ENCODE measurements at places on chromosomes 4 and X. TPM values are rescaled to one million over a fixed set of nuclear protein-coding genes. Genes with fewer than 3 reads are reported as not detected.

DNA sequence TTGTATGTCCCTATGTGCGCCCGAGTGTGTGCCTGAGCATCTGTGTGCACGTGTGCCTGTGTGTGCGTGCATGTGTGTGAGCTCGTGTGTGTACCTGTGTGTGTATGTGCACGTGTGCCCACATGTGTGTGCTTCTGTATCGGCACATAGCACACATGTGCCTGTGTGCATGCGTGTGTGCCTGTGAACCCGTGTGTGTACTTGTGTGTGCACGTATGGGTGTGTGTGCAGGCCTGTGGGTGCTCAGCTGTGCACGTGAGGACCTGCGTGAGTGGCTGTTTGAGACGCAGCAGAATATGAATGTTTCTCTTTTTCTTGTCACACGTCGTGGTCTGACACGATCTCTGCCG is 4.3 kb downstream of the AKAP17A start:
- DNase-seq, result no peak
- H3K36me3 ChIP-seq, result peaks cover 72% of the 10 kb centered on the region
- no peaks in the 10 kb centered on the region for H3K27me3 ChIP-seq
- H3K4me1 ChIP-seq, result peaks cover 45% of the 10 kb centered on the region

DNA sequence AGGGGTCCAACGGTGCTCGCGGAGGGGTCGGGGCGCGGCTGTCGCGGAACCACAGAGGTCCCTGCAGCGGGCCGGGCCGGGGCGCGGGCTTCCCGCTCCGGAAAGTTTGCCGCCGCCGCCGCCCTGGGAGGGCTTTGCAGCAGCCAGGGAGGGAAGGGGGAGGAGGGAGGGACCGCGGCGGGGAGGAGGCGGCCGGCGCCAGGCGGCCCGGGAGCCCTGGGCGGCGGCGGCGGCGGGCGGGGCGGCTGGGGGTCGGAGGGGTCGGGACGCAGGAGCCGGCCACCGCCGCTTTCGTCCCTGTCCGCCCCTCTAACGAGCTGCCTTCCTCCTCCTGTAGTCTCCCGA is 375 bp downstream of the FGFR3 start:
- no peaks in the 10 kb centered on the region for H3K36me3 ChIP-seq
- peaks cover 33% of the 10 kb centered on the region for H3K4me1 ChIP-seq
- peak; percentile 75 for DNase-seq
- peak overlapping the region; percentile 62 for H3K4me3 ChIP-seq
- H3K27me3 ChIP-seq, result peaks cover 36% of the 10 kb centered on the region

RHOXF1 gene
- not detected for total RNA-seq

DNA sequence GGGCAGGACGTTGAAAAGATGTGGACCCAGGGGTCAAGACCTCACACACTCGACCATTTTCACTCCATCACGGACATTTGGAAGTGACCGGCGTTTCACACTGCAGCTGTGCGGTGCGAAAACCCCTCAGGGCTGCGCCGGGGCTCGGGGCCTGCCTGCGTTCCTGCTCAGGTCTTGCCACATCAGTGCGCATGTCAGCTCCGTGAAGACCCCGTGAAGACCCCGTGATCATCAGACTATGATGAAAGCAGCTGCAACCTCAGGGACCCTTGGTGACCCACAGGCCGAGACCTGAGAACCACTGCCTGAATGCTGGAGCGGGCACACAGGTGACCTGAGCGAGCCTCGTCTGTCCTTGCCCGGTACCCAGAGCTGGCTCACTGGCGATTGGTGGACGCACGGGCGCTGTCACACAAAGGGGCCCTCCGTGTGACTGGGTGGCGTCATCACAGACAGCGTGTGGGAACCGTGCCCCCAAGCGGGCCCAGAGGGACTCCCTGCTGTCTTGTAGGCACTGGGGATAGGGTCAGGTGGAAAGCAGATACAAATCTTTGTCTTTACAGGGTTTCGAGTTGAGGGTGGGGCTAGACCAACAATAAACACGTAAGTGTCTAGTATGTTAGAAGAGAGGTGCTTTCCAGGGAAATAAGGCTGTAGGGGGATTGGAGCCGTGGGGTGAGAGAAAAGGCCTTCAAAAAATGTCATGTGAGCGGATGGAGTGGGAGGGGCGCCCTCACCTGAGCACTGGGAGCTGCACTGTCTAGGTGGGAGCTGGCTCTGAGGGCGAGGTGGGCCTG is 12.7 kb downstream of the MSANTD1 start:
- H3K27me3 ChIP-seq, result no peaks in the 10 kb centered on the region
- no peak overlapping the region for H3K4me3 ChIP-seq
- H3K36me3 ChIP-seq, result no peaks in the 10 kb centered on the region
- no peaks in the 10 kb centered on the region for H3K4me1 ChIP-seq
- DNase-seq, result peak; percentile 17

DNA sequence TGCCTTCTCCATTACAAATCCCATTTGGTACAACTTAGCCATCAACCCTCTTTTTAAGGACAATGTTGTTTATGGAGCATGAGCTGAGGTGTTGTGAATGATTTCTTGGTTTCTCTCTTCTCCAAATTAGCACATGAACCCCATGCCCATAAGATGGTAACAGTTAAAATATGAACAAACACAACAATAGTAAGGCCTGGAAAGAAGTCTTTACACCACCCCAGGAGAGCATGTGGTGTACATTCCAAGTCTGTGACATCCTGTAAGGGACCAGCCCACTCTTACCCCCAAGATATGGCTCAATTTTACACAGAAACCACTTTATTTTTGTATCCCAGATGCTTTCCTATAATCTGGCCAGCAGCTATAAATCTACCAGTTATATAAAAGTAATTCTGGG is 226.1 kb downstream of the COX18 start:
- no peak overlapping the region for H3K4me3 ChIP-seq
- H3K27me3 ChIP-seq, result no peaks in the 10 kb centered on the region
- H3K27ac ChIP-seq, result no peak overlapping the region
- H3K4me1 ChIP-seq, result no peaks in the 10 kb centered on the region
- H3K36me3 ChIP-seq, result no peaks in the 10 kb centered on the region
- DNase-seq, result no peak

GRCh38 chr4:108988464-108989195 is 225.8 kb upstream of the ETNPPL start:
- DNase-seq, result no peak
- H3K27ac ChIP-seq, result no peak overlapping the region
- H3K27me3 ChIP-seq, result no peaks in the 10 kb centered on the region
- no peak overlapping the region for H3K4me3 ChIP-seq
- H3K4me1 ChIP-seq, result no peaks in the 10 kb centered on the region

All from stomach (tissue), 19 donors.